ENCODE measurements at places on chromosomes 11 and 22. TPM values are rescaled to one million over a fixed set of nuclear protein-coding genes. Genes with fewer than 3 reads are reported as not detected.

The RBM7 gene
- total RNA-seq = 46.2 TPM

GRCh38 chr11:117420598-117420997 lies 92.9 kb downstream of the CEP164 start:
- no peak for DNase-seq

- DNase-seq = no peak
Measured at GRCh38 chr22:46446799-46447198, 90.6 kb downstream of the CELSR1 start.

DNA sequence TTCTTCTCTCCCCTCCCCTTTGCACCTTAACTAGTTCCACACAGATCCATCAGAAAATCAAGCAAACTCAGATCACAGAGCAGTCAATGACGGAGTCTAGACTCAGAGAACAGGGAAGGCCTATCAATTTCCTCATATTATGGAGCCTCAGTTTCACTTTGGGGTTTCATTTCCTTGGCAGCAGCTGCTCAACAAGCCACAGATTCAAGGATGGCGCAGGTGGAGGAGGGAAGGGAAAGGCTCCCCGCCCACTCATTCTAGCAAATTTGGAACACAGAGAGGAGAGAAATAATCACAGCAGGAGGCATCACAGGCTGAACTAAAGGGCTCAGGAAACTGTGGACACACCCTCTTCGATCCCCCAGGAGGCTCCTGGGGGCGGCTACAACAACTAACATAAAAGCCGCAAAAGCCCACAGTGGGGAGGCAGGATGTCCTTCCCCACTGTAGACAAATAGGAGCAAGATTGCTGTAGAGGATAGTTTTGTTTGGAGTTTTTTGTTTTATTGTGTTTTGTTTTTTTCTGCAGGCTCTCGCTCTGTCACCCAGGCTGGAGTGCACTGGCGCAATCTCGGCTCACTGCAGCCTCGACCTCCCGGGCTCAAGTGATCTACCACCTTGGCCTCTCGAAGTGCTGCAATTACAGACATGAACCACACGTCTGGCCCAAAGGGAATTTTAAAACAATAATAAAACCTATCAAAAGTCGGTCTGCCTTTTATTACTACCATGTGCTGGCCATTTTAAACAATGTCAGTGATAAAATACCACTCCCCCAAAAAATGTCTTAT lies 3.4 kb downstream of the PLAAT3 start:
- DNase-seq = no peak

- no peak for DNase-seq
Measured at GRCh38 chr11:130859886-130860285, 56.4 kb downstream of the SNX19 start.

The NXPE4 gene
- not detected for total RNA-seq

The DGAT2 gene
- total RNA-seq = 0.57 TPM

- no peak for DNase-seq
Measured at GRCh38 chr22:50670513-50670912, 2.1 kb upstream of the SHANK3 start.

The PTPN5 gene
- not detected for total RNA-seq

GRCh38 chr22:49738006-49738405 lies 89.7 kb downstream of the BRD1 start:
- DNase-seq = no peak

- DNase-seq = no peak
Measured at GRCh38 chr11:73524774-73525173, 73.1 kb downstream of the FAM168A start.

GRCh38 chr11:1230456-1231395 lies 7.9 kb downstream of the MUC5B start:
- DNase-seq = no peak

The TCN2 gene
- 0.62 TPM for total RNA-seq

GRCh38 chr11:90947930-90948329 lies 725.1 kb upstream of the CHORDC1 start:
- DNase-seq = no peak

- no peak for DNase-seq
Measured at GRCh38 chr11:28384418-28384817, 276.2 kb downstream of the METTL15 start.

DNA sequence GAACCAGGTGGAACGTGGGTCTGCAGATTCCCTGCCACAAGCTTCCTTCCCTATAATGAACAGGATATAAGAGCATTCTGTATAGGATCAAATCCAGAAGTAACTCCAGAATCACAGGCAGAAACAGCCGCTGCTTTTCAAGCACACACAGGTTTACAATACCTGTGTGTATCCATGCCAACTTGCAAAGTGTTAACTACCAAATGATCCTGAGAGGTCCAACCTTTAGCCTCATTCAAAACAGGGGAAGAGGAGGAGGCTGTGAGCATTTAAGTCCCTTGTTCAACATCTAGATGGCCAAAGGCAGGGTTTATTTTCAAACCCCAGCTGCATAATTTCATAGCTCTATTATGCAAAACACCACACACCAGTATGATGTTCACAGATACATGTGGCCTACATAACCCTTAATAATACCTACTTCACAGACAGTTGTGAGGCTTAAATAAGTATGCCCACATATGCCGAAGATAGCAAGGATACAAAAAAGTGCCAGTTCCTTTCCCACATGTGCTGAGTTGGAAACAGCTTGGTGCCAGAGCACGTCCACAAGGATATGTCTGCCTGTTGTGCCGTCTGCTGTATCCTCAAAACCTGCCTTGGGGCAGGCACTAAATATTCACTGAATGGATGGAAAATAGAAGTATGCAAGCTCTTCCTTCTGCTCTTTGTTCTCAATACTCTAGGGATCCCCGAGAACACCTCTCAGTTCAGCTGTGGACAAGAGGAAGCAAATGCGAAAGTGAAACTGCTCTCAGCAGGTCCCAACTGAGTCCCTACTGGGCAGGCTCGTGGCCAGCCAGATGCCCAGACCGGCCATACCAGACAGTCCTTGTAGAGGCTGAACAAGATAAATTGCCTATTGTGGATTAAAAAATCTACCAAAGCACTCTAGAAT lies 66.8 kb downstream of the LARGE1 start:
- DNase-seq = no peak

DNA sequence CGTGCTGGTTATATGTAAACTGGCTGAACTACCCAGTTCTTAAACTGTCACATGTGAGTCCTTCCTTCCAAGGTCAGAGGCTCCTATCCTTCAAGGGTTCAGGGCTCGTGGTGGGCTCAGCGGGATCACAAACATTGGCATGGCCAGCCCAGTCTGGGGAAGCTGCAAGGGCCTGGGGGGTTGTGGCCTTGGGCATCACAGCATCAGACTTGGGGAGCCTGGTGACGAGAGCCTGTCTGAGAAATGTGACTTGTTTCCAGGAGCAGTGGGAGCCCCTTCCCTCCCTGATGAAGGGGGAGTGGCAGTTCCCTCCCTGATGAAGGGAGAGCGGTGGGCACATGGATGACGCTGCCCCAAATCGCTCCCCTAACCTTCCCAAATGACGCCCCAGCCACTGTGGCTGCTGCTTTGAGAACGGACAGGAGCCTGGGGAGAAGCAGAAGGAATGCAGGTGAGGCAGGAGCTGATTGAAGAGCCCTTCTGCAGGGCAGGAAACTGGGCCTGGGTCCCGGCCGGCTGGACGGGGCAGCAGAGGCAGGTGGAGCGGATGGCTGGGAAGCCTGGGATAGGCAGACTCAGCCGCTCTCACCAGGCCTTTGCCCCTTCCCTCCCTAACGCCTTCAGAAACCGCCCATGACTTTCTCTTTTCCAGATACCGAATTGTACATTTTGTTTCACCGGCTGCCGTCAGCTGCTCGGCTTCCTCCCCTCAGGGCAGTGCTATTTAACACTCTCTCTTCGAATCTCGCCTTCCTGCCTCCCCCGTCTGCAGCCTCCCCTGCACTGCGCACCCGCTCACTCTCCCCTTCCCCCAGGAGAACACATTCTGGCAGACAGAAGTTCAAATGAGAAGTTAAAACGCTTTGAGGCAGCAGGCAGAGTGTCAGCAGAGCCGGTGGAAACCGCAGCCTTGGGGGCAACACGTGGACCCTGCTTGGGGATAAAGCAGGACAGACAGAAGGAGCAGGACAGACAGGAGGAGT lies 1486.7 kb downstream of the BRD1 start:
- DNase-seq = no peak

DNA sequence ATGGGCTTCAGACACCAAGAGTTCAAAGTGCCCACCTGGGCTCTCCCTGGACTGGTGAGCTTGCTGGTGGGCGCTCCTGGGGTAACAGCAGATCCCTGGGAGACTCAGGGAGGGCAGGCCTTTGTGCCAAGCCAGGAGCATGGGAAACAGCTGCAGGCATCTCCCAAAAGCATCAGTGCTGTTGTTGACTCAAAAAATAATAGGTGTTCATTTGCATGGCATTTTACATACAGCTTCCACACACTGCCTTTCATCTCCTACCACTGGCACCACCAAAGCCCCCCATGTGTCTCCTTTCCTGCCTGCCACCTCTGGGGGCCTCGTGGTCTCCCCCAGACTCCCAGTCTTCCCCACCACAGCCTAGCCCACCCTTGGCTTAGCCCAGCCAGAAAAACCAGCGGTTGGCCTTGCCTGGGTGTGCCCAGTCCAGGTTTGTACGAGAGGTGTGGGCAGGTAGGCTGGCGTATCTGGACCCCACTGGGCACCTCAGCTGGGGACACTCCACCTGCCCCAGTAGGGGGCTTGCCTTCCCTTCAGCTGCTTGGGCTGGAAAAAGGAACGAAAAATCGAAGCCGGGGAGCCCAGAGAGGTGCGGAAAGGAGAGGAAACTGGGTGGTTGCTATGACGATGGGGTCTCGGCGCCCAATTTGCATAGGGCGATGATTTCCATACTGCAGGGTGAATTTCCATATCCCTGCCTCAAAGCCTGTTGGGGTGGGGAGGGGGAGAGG lies 15.0 kb downstream of the POU2F3 start:
- no peak for DNase-seq

The SYT9 gene
- total RNA-seq = not detected

The OR6T1 gene
- not detected for total RNA-seq

GRCh38 chr11:62726915-62727164 lies 417 bp downstream of the HNRNPUL2 start:
- DNase-seq = no peak

DNA sequence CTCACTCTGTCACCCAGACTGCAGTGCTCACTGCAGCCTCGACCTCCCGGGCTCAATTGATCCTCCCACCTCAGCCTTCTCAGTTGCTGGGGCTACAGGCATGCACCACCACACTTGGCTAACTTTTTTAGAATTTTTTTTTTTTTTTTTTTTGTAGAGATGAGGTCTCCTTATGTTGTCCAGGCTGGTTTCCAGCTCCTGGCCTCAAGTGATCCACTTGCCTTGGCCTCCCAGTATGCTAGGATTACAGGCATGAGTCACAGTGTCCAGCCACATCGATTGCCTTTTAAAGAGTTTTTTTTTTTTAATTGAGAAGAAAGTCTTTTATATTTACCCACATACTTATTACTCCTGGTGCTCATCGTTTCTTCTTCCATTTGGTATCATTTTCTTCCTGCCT lies 30.0 kb downstream of the PARVG start:
- no peak for DNase-seq

The MFRP gene
- total RNA-seq = not detected

- DNase-seq = no peak
Measured at GRCh38 chr22:21098099-21098671, 52.4 kb downstream of the LRRC74B start.

- no peak for DNase-seq
Measured at GRCh38 chr11:14784230-14784629, 107.8 kb downstream of the CYP2R1 start.

The BACE1 gene
- 0.25 TPM for total RNA-seq

GRCh38 chr22:21067901-21068680 lies 22.3 kb downstream of the LRRC74B start:
- DNase-seq = no peak

The ACRV1 gene
- not detected for total RNA-seq

DNA sequence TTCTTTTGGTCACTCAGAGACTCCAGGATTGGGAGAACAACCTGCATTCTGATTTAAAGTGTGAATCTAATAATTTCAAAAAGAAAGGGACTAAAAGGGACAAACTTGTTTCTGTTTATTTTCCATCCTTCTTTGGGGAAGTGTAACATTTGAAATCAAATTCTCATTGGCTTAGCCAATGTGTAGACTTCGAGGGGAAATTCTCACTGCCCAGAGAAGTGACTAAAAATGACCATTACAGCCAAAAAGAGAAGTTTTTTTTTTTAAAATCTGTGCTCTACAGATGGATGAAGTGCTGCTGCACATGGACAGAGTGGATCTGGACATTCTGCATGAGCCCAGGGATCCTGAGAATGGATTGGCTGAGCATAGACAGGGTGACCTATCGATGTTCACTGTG lies 49.4 kb upstream of the ELF5 start:
- no peak for DNase-seq

- no peak for DNase-seq
Measured at GRCh38 chr22:30824096-30824495, 129.4 kb downstream of the OSBP2 start.

GRCh38 chr11:112398798-112399478 lies 138.3 kb upstream of the PLET1 start:
- DNase-seq = no peak

The RBFOX2 gene
- total RNA-seq = 0.99 TPM

DNA sequence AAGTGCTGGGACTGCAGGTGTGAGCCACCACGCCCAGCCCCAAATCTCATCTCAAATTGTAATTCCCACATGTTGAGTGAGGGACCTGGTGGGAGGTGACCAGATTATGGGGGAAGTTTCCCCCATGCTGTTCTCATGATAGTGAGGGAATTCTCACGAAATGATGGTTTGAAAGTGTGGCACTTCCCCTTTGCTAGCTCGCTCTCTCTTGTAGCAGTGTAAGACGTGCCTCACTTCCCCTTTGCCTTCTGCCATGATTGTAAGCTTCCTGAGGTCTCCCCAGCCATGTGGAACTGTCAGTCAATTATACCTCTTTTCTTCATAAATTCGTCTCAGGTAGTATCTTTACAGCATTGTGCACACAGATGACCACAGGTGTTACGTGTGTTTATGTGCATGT lies 357.8 kb downstream of the CADM1 start:
- DNase-seq = no peak

DNA sequence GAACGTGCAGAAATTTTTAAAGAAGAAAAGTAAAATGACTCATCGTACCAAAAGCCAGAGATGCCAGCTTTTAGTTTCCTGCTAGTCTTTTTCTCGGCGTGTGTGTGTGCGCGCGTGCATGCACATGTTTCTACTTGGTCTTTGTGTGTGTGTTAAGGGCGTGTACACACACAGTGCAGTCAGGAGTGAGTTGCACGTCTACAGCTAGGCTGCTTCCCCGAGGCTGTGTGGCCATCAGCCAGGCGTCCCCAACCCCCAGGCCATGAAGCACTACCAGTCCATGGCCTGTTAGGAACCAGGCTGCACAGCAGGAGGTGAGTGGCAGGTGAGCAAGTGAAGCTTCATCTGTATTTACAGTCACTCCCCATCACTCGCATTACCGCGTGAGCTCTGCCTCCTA lies 36.4 kb downstream of the KCNQ1 start:
- DNase-seq = no peak

DNA sequence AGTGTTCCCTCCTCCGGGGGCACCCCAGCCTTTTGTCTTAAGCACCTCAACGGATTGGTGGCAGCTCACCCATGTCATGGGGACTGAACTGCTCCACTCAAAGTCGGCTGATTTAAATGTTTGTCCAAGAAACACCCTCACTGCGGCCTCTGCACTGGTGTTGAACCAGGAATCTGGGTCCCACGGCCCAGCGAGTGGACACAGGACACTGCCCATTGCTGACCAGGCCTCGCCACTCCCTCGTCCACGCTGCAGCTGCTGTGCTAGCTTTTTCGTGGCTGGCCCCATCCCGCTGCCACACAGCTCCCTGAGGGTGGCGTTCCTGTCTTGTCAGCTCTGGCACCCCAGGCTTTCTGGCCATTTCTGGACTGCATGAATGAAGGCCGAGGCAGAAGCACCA lies 646.2 kb downstream of the BRD1 start:
- no peak for DNase-seq
